ENCODE measurements at places on chromosomes 7 and 10.

DNA sequence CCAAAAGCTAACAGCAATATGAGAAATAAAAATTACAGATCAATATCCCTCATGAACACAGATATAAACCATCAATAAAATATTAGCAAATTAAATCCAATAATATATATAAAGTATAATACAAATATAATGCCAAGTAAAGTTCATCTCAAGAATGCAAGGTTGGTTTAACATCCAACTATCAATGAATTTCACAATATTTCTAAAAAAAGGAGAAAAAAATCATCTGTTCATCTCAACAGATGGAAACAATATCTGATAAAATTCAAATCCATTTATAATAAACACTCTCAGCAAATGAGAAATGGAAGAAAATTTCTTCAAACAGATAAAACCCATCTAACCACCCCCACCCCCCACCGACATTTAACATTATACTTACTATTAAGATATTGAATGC lies 86.9 kb downstream of the SIRT1 start:
- no peak for DNase-seq

- DNase-seq = no peak
These were observed 34.7 kb upstream of the PRKAR2B start for GRCh38 chr7:107009846-107010203.

DNA sequence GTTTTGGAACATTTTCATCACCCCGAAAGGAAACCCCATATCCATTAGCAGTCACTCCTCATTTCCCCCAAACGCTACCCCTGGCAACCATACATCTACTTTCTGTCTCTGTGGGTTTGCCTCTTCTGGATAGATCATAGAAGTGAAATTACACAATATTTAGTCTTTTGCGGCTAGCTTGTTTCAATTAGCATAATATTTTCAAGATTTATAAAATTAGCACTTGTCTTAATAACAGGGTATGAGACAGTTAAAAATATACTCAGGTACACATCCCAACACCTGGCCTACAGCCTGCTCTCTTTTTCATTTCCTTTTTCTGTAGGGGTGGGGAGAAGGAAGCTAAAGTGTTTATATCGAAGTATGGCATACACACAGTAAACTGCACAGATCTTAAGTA lies 81.4 kb upstream of the LRGUK start:
- DNase-seq = no peak

GRCh38 chr10:64209561-64209960 lies 688.4 kb downstream of the REEP3 start:
- DNase-seq = no peak

- DNase-seq = no peak
These were observed 19.9 kb upstream of the CRHR2 start for GRCh38 chr7:30702200-30702599.

DNA sequence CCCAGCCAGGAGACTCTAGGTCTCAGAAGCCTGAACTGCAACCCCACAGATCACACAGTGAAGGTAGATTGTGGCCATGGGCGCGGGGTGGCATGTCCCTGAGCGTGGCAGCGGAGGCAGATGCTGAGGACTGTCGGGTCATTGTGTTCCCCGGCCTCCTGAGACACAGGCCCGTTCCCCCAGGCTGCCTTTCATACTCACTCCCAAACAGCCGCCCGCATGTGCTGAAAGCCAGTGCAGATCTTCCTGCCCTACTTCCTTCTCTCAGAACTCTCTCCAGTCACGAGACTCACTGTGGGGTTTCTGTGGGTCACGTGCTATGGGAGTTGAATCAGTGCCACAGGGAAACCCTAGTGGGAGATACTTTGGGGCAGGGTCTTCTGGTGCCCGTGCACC lies 48.0 kb downstream of the ZNF467 start:
- DNase-seq = no peak

GRCh38 chr10:51861051-51861450 lies 161.7 kb upstream of the CSTF2T start:
- DNase-seq = no peak

GRCh38 chr7:1530946-1531262 lies 402 bp downstream of the MAFK start:
- no peak for DNase-seq

- DNase-seq = no peak
These were observed 81.4 kb upstream of the ADAM12 start for GRCh38 chr10:126469692-126470091.

- no peak for DNase-seq
These were observed 199.8 kb downstream of the AHR start for GRCh38 chr7:17498230-17498629.

DNA sequence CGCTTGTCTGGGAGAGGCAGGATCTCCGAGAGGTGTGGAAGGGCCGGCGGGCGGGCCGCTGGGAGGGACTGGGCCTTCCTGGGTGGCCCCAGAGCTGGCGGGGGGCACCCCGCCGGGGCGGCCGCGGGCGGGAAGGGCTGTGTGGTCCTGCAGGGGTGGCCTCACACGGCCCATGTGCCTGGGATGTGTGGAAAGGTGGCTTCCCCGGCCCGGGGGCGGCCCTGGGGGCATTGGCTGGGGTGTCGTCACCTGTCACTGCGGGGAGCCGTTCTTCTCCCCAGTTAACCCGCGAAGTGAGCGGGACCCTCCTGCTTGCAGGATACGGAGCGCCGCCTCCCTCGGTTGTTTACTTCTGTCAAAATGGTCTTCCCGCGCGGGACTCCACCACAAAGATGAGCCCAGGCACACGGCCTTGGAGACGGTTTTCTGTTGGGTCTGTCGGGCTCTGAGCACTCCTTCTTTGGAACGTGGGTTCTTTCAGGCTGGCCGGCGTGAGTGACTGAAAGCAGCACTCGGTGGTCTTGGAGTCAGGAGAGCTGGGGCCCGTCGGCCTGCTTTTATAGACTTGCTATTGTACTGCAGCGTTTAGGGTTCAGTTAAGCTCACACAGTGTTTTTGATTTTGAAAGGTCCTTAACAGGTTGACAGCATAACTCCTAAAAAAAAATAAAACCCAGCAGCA lies 700 bp downstream of the SMC3 start:
- DNase-seq = no peak

DNA sequence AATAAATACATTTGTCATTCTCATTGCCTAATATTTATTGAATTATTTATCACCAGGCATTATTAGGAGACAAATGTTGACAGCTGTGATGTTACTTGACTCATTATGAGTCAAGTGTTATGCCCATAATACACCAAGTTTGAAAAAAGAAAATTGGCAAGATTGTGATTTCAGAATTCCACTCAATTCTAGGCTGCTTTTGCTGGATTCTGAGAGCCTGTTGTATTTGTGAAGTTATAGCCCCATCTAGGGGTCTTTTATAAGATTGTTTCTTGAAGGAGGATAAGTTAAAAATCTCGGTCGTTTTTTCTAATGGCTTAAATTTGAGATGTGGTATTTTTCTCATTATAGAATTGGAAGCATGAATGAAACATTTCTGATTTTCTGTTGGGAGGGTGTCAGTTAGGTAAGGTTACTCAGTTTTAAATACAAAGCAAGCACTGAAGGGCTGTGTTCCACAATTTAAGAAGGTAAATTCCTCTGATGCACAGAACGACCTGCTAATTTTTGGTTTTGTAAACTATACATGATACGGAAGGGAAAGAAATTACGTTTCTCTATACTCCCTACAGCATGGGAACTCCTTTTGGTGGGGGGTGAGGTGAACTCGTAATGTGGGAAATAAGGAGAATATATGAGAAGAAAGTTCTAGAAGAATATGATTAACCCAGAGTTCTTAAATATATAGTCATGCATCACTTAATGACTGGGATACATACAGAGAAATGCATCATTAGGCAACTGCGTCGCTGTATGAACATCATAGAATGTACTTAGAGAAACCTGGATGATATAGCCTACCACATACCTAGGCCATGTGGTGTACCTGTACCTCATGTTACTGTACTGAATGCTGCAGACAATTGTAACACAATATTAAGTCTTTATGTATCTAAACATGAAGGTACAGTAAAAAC lies 2.6 kb downstream of the STK31 start:
- DNase-seq = peak; percentile 56

- DNase-seq = no peak
These were observed 79.9 kb downstream of the VTI1A start for GRCh38 chr10:112526906-112527305.

DNA sequence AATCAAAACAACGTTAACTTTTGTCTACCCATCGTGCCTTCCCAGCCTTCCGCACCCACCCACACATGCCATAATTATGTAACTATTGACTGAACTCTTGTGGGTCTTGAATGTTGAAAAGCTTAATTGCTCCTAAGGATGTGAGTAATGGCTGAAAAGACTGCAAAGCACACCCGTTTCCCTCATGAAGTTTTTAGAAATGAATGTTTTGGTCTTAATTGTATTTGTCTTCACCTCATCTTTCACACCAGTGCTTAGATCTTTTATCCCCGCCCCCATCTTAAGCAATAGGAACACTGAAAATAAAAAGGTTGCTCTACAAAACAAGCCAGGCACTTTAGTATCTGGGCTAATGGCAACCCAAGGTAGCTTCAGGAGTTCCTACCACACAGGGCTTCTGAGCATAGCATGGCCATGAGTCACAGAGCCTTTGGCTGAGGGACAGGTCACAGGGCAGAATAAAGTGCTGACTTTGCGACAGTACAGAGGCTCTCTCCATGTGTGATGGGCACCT lies 690.5 kb downstream of the PARD3 start:
- DNase-seq = no peak
